ENCODE measurements at places on chromosomes 12 and 14.

DNA sequence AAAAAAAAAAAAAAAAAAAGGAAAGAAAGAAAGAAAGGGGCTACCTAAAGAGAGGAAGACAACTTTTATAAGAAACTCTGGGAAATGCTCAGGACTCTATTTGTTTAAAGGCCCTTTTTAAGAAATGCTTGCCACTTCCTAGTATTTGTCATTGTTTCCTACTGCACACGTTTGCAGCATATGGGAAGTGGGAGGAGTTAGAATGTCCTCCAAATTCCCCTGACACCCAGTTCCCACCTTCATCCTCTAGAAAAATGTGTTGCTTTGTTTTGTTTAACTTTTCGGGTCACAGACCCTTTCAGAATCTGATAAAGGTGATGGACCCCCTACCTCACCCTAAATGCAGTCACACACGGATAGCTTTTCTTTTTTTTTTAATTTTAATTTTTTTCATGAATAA lies 40.8 kb downstream of the NINJ2 start:
- DNase-seq: no peak

DNA sequence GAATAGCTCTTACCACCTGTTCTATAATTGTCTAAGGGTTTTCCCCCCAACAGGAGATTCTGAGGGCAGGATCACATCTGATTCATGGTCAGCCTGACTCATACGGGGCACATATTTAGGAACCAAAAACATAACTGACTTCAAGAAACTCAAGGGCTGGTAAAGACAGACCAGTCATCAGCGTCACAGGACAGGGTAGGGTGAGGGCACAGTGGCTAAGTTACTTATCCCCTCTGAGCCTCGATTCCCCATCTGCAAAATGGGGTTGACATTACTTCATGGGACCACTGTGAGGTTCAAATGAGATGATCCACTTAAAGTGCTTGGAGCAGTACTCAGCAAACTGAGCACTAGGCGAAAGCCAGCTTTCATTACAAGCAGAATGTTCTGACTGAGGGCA lies 606 bp downstream of the CINP start:
- no peak for DNase-seq

- DNase-seq: peak; percentile 10
These were observed 371.8 kb upstream of the PRICKLE1 start for GRCh38 chr12:42961395-42961794.

GRCh38 chr14:95519699-95520098 lies 3.2 kb upstream of the SYNE3 start:
- no peak for DNase-seq

DNA sequence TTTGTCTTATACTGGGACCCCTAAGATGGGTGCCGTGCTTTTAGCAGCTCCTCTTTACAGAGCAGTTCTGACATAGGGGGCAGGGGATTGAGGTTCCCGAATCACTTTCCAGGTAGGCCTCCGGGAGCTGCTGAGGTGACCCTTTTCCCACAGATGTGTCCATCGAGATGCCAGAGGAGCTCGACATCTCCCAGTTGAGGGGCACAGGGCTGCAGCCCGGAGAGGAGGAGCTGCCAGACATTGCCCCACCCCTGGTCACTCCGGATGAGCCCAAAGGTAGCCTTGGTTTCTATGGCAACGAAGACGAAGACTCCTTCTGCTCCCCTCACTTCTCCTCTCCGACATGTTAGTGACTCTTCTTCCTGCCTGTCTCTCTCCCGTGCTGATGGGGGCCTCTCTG lies 4.3 kb upstream of the TPI1 start:
- no peak for DNase-seq

DNA sequence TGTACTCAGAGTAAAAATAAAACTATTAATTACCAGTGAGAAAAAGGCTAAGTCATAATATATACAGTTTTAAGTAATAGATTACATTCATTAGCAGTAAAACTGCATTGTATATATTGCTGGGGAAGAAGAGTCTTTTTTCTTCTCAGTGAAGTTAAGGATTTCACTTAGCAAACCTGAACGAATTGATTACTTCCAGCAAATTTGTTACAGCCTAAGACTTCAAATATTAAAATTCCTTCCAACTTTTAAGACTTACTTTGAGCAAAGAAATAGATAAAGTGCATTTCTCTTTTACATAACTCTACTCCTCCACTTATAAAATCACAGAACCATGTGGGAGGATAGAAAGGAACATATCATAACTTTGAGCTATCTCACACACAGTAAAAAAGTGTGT lies 43.3 kb downstream of the PIK3C2G start:
- DNase-seq: no peak

GRCh38 chr14:23539248-23540140 lies 12.1 kb downstream of the ZFHX2 start:
- DNase-seq: no peak

DNA sequence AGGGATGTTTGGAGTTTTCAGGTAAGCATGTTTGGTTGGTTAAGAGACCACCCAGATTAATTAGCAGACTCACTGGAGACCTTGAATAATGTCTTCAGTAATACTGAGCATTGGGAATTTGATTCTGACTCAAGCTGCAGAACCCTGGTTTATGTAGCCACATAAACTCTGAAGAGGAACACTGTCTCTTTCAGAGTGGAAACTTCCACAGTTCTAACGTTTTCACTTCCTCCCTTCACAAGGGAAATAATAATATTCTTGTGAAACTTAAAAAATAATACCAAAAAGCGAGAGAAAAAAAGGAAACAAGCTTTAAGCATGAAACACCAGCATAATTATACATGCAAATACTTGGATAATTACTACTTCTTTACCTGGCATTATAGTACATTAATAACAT lies 40.0 kb upstream of the ST8SIA1 start:
- DNase-seq: no peak

DNA sequence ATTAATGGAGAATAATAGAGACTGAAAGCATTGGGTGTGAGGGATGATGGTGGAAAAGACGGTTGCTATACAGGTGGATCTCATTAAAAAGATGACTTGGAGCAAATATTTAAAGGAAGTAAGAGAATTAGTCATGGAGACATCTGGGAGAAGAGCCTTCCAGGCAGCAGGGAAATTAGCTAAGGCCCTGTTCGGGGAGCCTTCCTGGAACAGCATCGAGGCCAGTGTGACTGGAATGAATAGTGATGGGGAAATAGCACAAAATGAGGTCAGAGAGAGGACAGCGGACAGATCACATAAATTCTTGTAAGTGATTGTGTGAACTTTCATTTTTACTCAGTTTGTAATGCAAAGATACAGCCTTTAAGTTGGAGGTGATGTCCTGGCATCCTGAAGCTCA lies 842.3 kb downstream of the SLC6A15 start:
- no peak for DNase-seq

DNA sequence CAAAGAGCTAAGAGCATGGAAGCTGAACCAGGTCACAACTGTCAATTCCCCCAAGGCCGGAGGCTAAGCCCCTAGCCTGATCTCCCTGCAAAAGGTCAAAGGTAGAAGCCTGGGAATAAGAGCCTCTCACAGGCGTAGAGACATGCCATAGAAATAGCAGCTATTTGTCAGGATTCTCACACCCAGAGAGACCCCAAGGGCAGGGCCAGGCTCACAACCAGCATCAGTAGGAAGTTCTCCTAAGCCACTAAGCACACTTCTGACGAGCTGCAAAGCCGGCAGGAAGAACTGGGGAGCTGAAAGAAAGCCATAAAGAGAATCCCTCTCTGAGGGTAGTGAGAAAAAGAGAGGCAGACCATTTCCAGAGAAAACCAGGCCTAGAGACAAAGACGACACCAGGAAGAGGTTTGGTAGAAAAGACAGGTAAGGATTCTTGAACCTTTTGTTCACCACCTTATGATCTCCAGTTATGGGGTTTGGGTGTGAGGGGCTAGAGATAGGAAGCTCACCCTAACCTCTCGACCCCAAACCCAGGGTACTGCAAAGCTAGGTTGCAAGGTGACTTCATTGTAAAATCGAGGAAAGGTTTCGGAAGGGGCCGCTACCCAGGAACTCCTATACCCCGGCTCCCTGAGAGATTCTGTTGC lies 1.0 kb downstream of the SMARCC2 start:
- DNase-seq: no peak

DNA sequence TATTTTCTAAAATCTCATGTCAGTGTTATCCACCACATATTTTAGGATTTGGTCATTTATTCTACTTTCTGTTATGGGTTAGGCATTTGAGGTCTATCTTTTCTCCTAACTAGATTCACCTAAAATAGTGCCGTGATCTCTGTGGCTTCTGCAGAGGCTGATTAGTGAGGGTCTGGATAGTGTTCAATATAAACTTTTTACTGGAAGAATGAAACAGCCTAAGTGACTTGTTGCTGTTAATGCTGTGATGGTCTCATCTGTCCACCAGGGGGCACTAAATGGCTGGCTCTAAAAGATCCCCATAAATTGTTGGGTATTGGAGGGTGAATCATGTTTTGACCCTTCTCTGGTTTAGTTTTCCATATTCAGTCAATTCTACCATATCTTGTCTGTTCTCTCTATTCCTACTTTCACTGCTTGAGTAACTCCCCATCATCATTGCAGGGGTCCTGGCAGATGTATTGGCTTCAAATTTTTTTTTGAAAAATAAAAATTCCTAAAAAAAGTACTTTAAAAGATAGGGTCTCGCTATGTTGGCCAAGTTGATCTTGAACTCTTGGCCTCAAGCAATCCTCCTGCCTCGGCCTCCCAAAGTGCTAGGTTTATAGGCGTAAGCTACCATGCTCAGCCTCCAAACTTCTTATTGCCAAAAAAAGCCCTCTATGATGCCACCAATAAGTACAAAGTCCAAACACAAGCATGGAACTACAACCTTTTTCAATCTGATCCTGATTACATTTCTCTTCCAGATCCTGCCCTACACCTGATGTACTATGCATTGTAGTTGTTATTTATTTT lies 6.9 kb downstream of the PABPN1 start:
- peak; percentile 39 for DNase-seq

DNA sequence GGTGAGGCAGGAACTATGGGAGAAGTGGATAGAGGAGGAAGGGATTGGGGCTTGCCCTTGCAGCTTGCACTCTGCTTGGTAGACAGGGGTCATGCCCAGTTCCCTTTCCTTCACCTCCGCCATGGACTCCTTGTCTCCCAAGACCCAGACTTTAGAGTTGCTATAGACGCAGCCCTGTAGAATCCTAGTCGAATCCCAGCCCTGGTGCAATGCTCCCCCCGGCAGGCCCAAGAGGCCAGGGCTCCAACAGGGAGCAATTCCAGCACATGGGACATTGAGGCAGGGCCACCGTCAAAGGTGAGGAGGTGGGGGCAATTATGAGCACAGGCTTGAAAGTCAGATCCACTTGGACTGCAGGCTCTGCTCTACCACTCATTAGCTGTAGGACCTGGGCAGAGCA lies 29.5 kb upstream of the BCDIN3D start:
- DNase-seq: no peak

GRCh38 chr14:61564618-61565091 lies 130.7 kb upstream of the HIF1A start:
- no peak for DNase-seq
